Activated CD4-positive, CD25-positive, alpha-beta regulatory T cell treated with anti-CD3 and anti-CD28 coated beads, Interleukin-2, amount 50 U/mL, for 16 hours (primary cell): ENCODE measurements at places on chromosomes 2 and 18.

GRCh38 chr2:97676620-97677019, 7.1 kb downstream of the C2orf92 start:
- DNase-seq, result no peak

DNA sequence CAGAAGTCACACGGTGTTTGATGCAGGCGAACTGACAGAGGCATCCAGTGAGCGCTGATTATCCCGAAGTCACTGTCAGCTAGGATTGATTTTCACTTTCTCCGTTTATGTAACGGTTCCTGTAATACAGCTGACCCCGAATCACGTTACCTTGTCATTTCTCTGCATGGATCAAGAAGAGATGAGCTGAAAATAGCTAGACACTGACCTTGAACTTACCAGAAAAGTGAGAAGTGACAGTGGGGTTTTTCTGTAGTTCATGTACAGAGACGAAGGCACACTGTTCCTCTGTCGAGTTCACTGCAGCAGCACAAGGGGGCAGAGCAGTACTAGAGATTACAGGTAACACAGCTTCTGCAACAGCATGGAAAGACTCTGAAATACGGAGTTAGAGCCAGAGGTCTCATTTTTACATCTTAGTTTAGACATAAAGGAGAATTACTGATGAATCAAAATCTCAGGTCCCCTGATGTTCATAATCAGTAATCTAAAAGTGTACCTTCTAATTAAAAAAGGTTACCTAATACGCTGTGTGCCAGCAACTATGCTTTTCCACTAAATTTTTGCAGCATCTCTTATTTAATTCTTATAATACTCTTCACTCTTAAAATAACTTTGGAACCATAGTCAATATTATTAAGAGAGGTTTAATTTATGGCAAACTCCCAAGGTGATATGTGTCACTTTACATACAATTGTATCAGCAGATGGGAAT, 33.1 kb downstream of the ARHGAP15 start:
- peak; percentile 31 for DNase-seq

- no peak for DNase-seq
These were observed 1254.8 kb upstream of the CHAC2 start for GRCh38 chr2:52512760-52513159.

DNA sequence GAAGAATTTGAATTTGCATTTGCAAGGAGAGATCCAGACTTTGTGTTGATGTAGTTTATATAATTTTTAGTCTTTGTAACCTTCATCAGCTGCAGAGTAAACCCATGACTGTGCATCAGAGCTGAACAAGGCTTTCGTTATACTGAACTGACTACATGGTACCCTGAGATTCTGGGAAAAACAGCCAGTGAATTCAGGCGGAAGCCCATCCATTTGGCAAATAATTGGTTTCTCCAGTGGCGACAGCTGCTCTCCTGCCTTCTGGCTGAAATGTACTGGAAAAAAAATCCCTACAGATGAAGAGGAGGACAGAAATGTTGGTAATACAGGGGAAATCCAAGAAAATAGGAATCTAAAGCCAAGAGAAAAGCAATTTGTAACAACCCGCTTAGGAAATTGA, 657.5 kb upstream of the CDH7 start:
- no peak for DNase-seq

DNA sequence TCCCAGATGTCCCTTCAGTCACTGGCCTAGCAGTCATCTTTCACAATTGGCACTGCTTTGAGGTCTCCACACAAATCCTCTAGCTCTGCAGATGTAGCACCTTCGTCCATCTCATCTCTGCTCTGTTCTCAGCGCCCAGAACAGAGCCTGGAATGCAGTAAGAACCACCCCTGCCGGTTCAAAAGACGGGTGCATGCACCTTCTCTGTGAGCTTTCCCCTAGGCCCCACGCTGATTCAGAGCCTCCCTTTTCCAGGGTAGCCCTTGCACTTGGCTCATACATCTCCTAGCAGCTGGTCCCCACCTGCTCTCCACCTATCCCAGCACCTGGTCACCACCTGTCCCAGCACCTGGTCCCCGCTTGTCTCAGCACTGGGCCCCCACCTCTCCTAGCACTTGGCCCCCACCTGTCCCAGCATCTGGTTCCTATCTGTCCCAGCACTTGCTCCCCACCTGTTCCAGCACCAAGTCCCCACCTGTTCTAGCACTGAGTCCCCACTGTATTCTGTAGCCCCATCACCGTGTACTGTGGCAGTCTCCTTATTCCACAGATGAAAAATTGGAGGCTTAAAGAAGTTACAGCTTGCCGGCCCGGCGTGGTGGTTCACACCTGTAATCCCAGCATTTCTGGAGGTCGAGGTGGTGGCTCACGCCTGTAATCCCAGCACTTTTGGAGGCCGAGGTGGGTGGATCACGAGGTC, 4.7 kb upstream of the KCNF1 start:
- DNase-seq, result no peak

DNA sequence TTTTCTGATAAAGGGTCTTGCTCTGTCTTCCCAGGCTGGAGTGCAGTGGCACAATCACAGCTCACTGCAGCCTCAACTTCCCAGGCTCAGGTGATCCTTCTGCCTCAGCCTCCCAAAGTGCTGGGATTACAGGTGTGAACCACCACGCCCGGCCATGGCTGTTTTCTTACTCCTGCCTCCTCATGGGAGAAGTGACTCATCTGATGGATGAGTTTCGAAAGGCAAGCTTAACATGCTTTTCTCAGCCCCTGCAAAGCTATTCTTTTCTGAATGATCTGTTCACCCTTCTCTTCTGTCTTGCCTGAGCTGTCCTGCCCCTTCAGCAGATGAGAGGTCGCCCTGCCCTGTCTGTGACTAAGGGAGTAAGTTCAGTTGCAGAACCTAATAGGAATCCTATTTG, 929 bp upstream of the CREG2 start:
- DNase-seq, result no peak

DNA sequence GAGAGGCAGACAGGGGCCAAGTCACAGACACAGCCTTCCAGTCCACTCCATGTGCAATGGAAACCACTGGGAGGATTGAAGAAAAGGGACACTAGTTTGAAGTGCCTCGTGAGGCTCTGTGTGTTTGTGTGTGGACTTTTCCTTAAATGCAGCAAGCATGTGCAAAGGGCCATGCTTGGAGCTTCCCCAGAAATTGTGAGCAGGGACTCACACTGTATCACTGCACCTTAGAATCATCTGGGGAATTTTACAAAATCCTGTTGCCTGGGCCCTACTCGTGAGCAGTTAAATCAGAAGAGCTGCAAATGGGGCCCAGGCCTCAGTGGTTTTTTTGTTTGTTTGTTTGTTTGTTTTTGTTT, 137.8 kb downstream of the TRIM43 start:
- DNase-seq, result no peak

DNA sequence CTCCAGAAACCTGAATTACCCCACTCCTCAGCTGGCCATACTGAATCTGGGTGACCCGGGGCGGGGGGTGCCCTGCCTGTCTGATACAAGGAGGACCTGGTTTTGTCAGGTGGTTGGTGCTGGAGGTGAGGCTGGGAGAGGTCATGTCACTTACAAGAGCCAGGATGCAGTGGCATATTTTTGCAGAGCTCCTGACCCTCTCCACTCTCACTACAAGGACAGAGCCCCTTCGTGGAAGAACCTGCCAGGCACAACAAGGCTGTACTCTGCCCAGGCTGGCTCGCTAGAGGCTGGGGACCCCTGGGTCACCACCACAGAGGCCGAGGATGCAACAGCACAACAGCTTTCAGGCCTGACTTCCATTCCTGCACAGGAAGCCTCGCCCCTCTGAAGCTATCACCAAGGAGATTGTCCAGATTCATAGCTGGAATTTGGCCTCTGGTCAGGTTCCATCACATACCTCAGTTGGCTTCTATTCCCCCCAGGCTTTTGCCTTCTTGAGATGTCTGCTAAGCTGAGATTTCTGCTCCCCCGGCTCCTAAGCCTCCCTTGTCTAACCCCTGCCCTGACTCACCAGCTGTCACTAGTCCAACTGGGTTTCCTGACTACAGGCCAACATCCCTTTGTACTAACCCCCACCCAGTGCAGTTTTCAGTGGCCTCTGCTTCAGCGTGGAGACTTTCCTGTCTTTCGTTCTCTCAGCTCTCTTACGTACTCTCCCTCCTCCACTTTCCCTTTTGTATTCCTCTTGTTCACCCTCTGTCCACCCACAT, 132.5 kb upstream of the EPAS1 start:
- no peak for DNase-seq

- DNase-seq, result no peak
These were observed 24.1 kb upstream of the CHRNA1 start for GRCh38 chr2:174788291-174788929.

- no peak for DNase-seq
These were observed 263.6 kb downstream of the DYSF start for GRCh38 chr2:71716697-71717624.

DNA sequence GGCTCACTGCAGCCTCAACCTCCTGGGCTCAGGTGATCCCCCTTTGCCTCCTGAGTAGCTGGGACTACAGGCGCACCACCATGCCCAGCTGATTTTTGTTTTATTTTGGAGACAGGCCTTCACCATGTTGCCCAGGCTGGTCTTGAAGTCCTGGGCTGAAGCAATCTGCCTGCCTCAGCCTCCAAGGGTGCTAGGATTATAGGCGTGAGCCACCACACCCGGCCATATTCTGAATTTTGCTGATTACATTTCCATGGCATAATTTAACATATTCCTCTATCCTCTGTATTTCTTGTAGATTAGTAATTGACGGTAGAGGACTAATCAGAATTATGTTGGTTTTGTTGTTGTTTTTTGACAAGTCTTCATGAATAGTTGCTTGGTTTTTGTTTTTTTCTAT, 50.6 kb downstream of the MEX3C start:
- DNase-seq, result no peak

- no peak for DNase-seq
These were observed 10.9 kb downstream of the PTGR3 start for GRCh38 chr18:75198036-75198435.

DNA sequence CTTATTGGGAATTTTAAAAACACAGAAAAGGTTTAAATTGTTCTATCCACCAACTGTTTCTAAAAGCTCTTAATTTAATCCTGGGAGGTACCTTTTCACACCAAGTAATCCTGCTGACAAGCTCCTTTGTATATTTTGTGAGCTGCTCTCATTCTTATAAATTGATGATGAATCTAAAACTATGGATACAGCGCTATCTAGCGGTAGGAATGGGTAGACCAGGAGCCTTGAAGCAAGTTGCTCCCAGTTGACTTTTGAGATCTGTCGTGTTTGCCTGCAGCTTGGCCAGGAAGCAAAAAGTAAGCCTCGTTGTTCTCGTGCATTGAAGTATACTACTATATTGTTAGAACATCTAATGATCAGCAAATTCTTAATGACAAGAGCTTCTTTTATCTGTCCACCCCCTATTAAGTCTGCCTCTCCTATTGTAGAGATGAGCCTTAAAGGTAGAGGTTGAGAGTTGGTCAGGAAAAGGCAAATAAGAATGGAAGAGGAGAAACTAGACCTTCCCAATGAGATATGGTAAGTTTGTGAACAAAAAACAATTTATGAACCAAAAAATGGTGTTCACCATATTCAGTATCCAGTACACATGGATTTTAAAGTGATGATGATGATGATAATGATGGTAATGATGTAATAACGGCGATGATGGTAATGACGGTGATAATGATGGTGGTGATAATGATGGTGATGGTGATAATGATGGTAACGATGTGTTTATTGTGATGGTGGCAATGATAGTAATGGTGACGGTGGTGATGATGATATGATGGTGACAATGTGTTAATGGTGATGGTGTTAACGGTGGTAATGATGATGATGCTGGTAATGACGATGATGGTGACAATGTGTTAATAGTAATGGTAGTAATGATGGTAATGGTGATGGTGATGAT, 212.1 kb upstream of the NCKAP5 start:
- DNase-seq, result no peak

GRCh38 chr2:196166876-196167275, 4.5 kb downstream of the STK17B start:
- DNase-seq, result no peak

DNA sequence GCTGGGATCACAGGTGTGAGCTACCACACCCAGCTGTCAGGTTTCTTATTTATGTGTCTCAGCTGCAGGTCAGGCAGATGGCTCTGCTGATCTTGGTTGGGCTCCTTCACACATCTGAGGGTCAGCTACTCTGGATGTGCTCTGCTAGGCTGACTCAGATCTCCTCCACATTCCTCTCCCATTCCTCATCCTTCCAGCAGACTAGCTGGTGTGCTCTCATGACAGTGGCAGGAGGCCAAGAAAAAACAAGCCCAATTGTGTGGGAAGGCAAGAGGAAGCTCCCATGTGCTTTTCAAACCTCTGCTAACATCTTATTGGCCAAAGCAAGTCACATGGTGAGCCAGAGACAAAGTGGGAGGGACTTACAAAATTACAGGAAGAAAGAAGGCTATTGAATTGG, 11.7 kb upstream of the MSH6 start:
- DNase-seq, result no peak

DNA sequence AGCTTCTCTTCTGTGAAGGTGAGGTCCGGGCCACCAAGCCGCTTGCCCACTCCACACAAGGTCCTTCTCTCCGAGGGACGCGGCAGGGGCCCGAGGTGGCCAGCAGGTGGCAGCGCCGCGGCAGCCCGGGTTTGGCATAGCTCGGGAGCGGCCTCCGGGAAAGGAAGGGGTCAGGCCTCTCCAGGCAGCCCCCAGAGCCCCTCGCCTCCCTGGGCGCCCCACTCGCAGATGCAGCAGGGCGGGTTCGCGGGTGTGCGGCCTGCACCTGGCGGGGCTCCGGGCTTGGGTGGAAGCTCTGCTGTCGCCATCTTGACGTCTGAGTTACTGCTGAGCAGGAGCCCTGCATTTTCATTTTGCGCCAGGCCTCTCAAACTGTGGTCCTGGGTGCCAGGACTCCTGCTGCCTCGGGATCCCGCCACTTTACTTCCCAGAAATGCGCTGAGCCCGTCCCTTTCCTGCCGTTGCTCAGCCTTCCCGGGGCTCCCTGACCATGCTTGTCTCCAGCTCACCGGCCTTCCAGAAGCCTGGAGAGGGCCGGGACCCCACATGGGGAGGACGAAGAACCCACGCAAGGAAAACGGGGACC, 18.6 kb upstream of the NCL start:
- peak; percentile 62 for DNase-seq

DNA sequence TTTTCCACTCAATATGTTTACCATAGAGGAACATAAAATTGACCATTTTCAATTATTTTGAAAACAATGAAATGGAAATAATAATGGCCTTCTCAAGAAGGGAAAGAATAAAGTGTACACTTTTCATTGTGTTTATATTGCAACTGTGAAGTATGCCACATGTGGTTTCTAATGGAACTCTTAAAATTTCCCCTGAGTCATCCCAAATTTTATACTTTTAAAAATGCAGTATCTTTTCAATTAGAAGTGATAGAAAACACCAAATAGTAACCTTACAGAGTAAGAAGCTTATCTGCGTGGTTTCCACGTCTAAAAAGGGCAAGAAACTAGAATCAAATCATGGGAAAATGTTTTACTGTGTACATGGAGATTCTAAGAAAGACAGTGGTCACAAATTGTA, 70.0 kb downstream of the SCG2 start:
- DNase-seq, result no peak
